ENCODE measurements at places on chromosomes 11 and 22.

DNA sequence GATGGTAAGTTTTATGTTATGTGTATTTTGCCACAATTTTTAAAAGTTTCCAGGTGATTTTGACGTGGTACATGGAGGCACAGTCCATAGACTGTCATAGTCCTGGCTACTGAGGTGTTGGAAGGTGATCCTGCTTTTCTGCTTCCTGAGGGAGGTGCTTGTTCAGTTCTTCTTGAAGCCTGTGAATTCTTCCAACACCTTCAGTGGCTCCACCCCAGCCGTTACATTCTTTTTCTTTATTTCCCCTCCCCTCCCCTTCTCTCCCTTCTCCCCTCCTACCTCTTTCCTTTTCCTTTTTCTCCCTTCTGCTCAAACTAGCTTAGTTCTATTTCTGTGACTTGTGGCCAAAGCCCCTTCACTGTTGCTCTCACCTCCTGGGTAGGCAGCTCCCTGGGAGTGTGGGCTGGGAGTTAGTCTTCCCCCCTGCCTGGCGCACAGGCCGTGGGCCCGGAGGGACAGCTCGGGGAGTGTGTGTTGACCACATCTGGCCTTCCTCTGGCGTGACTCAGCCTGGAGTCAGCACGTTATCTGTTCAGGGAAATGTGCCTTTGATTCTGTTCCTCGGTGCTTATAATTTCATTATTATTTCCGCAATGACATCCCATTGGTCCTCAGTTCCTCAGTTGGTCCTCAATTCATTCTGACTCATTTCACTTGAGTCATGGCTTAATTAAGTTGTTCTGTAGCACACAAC lies 566.2 kb downstream of the TBC1D22A start:
- peak; percentile 76 for DNase-seq

- DNase-seq, result no peak
Measured at GRCh38 chr11:129447654-129448239, 72.1 kb downstream of the BARX2 start.

DNA sequence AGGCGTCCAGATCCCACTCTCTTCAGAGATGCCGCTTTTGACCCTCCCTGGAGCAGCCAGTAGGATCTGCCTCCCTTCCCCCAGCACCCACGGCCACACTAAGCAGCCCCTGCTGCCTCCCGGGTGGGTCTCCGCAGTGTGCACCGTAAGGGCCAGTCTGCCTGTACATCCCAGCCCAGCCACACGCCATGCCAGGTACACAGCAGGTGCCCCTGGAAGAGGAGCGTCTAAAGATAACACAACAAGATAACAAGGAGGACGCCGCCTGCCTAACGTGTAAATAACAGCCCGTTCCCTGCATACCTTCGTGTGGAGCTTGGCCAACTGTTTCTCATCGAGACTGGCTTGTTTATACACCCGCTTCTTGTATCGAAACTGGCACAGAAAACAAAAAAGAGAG lies 139.4 kb downstream of the SHANK2 start:
- DNase-seq, result no peak

DNA sequence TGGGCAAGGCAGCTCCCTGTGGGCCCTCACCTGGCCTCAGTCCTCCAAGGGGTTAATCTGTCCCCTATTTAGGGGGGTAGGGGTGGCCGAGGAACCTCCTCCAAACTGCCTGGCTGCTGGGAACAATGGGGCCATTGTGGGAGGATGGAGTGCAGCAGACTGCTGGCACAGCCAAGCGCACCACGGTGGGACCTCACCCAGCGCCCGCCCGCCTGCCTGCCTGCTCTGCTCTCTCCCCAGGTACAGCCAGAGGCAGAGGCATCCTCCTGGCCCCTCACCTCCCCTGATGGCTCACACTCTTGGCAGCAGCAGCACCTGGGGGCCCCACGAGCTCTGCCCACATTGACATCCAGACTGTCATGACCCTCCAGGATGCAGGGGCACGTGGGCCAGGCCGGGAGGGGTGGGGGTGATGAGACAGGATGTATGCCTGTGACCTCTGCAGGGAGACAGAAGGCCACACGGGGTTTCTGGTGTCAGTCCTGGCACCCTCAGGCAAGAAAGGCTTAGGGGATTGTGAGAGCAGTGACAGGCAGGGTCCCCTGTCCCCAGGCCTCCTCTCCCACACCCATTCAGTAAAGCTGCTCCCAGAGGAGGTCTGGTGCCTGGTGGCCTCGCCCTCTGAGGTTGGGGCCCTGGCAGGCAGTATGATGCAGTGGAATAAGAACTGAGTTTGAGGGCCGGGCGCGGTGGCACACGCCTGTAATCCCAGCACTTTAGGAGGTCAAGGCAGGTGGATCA lies 11.4 kb downstream of the BCL9L start:
- DNase-seq, result no peak

DNA sequence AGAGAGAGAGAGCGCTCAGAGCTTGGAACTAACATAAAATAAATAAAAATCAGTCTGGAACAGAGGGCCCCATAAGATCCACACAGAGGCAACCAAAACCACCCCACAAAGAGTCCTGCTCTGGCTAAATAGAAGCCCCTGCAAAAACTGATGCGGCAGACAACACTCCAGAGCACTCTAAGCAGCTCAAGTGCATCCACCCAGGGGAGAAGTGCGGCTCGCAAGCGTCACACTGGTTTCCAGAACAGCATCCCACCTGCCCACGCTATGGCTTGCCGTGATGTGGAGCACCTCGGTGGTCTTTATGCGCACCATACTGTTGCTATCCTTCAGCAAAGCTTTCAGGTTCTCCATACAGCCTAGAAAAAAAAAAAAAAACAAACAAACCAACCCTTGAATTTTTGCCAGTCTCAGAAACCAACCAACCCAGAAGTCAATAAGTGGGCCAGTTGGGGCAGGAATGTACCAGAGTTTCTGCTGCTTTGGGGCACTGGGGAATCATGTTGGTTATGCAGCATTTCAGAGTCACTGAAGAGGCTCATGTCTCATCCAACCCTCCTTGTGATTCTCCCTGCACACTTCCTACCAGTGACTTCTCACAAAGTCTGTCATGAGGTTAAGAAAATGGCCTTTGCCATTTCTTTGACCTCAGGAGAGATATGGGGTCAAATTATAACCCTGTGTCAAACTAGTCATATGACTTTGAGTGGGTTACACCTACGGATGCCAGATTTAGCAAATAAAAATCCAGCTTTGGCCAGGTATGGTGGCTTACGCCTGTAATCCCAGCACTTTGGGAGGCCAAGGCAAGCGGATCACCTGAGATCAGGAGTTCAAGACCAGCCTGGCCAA lies 3.0 kb downstream of the RSPH14 start:
- DNase-seq, result no peak

GRCh38 chr11:113261709-113262475 lies 52.5 kb upstream of the TTC12 start:
- no peak for DNase-seq

Measured in A549 (cell line).